A673 (cell line): ENCODE measurements at places on chromosomes 5 and 9. TPM values are rescaled to one million over a fixed set of nuclear protein-coding genes. Genes with fewer than 3 reads are reported as not detected.

The FAM169A gene
- 10.5 and 11.2 TPM in 2 replicates for total RNA-seq

The DBH gene
- total RNA-seq, result not detected in 2 replicates

The NKD2 gene
- total RNA-seq, result 22.9 and 23.5 TPM in 2 replicates

The CARD6 gene
- total RNA-seq, result 7.1 and 8.9 TPM in 2 replicates

The CCL21 gene
- not detected in 2 replicates for total RNA-seq

The NR6A1 gene
- 5.3 and 6.8 TPM in 2 replicates for total RNA-seq

The DMXL1 gene
- total RNA-seq, result 28.4 and 30.9 TPM in 2 replicates

The PALM2AKAP2 gene
- total RNA-seq, result 5.0 and 5.7 TPM in 2 replicates
